ENCODE measurements at places on chromosomes 11 and 22.

- DNase-seq = no peak
Measured at GRCh38 chr11:42521994-42522393, 789.8 kb upstream of the API5 start.

DNA sequence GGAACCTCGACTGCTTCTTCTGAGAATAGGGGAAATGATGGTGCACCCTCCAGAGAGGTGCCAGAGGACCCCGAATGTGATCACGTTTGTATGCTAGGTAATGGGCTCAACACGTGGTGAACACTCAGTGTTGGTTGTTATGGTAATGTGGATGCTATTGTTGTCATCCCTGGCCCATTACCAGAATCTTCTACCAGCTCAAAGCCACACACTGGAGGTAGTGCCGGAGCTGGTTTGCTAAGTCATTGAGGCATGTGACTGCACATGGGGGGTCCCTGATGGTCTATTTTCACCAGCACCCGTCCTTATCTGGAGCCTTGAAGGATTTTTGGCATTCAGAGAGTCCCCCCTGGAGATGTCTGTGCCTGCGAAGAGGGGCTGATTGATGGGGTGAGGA lies 119.1 kb upstream of the CD82 start:
- DNase-seq = no peak

DNA sequence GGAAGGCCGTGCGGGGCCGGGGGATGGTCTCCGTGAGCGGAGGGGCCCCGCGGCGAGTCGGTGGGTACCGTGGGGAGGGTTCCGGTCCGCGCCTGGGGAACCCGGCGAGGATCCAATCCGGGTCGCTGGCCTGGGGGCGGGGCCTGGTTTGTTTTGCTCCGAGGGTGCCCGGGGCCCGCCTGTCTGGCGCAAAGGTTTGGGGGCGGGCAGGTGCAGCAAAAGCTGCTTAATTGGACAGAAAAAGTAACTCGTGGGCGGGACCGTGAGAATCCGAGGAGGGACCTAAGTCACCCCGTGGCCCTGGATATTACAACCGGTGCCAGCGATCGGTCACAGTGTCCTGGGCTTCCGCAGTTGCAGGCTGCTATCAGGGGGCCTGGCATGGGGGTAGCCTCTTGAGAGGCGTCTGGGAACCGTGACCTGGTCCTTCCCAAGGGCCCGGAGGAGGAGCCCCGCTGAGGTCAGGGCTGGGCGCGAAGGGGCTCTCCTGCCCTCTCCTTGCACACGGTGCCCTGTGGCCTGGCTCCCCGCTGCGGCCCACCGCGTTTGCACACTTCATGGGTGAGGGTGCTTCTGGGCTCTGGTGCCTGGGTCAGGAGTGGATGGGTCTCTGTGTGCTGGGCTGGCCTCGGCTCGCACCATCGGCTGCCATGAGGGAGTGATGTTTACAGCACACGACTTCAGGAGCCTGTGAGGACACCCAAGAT lies 1.4 kb downstream of the PNPLA2 start:
- DNase-seq = no peak

DNA sequence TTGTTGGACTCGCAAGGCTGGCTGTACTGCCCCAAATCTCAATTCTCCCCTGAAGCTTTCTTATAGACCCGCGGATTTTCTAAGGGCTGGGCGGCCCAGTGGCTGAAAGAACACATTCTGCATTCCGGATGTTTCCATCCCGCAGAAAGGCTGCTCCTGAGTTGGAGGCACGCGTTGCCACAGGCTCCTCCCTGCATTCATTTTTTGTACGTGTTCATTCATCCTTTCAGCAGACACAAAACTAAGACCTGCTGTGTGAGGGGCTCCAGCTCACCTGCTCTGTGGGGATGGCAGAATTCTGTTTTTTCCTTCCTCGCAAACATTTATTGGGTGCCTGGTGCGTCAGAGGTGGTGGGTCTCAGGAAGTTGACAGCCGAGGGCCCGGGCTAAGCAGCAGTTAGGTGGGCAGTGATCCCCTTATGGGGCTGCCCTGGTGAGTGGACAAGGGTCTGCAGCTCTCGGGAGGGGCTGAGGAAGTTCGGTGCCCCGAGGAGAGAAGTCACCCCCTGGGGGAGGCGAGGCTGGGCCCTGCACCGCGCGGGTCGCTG lies 23.7 kb downstream of the SHANK3 start:
- no peak for DNase-seq

- DNase-seq = no peak
Measured at GRCh38 chr11:56885177-56885576, 103.5 kb upstream of the OR5AK2 start.

GRCh38 chr22:36442506-36443197 lies 38.8 kb downstream of the TXN2 start:
- DNase-seq = no peak

DNA sequence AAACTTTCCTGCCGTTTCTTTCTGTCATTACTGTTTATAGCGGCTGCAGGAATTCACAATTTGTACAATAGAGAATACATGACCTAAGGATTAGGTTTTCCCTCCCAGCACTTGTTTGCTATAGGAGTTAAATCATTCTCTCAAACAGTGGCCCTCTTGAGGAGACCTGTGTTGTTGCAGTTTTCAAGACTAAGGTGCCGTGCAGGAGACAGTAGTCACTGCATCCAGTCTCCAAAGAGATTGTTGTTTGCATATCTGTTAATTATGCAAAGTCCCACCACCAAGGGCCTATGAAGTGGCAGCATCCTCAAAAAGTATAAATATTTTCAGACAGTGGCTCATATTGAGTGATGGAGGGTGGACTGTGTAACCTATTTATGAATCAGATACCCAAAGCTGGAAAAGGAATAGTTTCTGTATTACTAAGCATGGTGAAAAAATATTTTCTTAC lies 2.3 kb downstream of the PRSS23 start:
- no peak for DNase-seq

DNA sequence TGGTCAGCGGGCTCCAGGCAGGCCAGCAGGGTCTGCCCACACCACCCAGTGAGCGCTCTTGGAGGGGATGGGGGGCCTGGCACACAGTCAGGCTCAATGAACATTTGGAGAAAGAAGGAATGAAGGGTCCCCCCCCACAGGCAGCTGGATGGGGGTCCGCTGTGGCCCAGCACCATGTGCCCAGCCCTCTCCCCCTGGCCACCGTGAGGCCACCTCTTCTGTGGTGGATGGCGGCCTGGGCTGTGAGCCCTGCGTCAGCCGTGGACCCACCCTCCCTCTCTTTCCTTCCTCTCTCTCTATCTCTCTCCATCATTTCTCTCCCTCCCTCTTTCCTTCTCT lies 35.1 kb upstream of the MUC5AC start:
- DNase-seq = no peak

- no peak for DNase-seq
Measured at GRCh38 chr11:65506772-65507505, 8.1 kb downstream of the MALAT1 start.

DNA sequence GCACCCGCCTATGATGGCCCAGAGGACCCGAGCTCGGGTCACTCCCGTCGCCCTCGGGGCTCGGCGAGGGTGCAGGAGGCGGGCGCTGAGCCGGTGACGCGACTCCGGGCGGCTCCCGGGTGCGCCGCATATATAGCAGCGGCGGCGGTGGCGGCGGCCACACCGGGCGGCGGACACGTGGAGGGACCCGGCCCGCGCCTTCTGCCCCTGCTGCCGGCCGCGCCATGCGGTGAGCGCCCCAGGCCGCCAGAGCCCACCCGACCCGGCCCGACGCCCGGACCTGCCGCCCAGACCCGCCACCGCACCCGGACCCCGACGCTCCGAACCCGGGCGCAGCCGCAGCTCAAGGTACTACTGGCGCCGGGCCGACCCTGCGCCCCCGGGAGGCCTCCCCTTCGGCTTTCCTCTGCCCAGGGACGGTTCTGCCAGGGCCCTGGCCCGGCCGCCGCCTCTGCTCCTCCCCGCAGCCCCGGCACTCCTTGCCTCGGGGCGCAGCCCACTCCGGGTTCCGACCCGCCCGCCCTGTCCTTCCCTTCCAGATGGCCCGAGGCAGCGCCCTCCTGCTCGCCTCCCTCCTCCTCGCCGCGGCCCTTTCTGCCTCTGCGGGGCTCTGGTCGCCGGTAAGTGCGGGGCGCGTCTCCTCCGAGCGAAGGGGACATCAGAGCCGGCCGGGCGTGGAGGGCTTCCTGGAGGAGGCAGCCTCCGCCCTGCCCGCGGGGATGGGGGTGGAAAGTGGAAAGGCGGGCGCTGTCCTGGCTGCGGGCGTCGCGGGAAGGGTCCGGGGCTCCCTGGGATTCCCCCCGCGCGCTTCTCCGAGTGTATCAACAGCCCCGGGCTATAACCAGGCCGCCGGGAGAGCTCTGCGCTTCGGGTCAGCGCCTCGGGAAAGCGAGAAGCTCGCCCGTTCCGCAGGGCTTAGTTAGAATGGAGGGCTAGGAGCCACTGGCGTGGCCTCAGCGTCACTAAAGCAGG lies at the start of gene GAL:
Gene GAL, plus strand, starts transcription at position 160 of the 972 bp plus-strand sequence. Its CDS starts 380 bp downstream, at position 540.
- DNase-seq = no peak

DNA sequence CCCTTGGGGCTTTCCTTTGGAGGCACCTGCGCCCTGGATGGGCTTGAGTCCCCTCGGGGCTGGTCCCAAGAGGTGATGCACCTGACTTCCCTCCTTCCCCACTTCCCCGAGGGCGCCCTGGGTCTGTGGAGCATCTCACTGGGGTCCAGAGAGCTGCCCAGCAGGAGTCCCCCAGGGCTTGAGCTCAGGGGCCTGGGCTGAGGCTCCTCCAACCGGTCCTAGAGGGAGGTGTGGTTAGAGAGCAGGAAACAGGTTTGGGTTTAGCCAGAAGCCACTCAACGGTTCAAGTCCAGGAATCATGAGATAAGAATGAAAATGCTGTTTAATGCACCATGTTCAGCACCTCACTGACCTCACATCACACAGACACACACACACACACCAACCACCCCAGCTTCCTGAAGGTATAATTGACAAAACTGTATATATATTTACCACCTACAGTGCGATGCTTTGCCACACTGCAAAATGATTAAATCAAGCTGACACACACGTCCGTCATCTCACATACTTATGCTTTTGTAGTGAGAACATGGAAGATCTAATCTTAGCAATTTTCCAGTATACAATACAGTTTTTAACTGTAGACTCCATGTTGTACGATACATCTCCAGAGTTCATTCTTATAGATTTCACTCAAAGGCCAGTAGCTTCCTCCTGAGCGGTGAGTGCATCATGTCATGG lies 628 bp upstream of the IGLL1 start:
- no peak for DNase-seq

- DNase-seq = no peak
Measured at GRCh38 chr11:1932105-1932480, 12.6 kb downstream of the TNNT3 start.

GRCh38 chr22:36316419-36316818 lies 63.5 kb downstream of the APOL1 start:
- no peak for DNase-seq

DNA sequence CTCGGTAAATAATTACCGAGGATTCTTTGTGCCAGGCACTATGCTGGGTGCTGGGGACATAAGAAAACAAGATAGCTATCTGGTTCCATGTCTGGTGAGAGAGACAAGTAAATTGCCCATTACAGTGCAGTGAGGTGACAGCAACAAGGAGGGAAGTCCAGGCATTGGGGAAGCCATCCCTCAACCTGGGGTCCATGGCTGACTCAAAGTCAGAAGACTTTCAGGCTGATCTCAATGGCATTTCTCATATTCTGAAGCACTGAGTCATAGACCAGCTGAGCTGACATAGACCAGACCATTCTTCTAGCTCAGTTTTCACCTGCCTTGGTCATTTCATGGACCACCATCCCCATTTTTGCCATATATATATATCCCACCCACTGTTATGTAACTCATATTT lies 158.8 kb downstream of the TTC17 start:
- DNase-seq = no peak

DNA sequence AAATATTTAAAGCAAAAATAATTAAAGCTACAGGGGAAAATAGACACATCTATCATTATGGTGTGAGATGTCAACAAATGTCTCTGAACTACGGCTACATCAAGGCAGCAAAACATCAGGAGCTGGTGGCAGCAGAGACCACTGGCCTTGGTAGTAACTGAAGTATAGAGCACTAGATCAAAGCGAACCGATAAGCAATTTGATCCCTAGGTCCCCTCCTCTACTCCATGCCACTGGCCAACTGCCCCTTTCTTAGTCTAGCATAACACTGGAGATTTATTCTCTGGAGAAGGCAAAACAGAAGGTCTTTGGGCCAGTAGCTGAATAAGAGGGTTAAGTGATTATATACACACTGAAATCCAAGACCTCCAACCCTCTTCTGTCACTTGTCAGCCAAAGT lies 13.6 kb upstream of the RAB3IL1 start:
- DNase-seq = no peak

DNA sequence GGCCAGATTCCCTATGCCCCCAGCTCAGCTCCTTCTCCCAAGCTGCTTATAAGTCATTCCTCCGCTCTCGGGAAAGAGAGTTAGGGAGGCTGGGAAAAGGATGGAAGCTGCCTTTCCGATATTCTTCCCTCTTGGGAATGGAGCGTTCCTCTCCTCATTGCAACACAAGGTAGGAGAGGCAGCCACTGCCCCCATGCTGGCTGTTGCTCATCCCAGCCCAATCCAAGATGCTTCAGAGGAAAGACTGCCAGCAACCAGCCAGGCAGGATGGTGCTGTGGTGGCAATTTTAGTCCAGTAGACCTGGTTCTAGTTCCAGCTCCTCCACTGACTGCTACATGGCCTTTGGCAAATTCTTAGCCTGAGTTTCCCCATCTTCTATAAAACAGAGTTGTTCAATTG lies 13.7 kb upstream of the C11orf96 start:
- no peak for DNase-seq

DNA sequence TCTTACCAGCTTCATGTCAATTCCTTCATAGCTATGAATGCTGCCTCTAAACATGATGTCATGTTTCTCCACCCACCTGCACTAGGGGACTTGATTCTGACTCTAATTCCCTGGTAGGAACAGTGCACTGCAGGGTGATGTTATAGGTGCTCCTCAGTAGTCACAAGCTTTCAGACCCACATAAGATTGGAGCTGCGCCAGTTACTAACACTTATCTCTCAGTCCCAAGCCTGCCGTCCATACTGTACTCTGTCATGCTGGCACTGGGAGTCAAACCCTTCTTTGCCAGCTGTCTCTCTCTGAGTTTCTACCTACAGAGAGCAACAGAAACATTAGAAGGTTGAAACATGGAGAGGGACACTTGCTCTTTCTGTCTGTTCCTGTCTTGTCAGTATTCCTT lies 5.5 kb downstream of the OR56A1 start:
- DNase-seq = no peak

DNA sequence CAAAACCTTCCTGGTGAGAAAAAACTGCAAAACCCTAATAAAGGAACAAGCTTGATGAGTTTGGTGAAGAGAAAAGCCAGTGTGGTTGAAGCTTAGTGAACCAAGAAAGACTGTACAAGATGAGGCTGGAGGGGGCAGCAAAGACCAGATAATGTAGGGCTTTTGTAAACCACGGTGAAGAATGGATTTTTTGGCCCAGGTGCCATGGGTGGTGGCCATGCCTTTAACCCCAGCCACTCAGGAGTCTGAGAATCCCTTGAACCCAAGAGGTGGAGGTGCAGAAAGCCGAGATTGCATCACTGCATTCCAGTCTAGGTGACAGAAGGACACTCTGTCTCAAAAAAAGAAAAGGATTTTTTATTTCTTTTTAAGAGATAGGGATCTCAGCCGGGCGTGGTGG lies 5.0 kb upstream of the ZDHHC5 start:
- no peak for DNase-seq

GRCh38 chr11:134124660-134125451 lies 56.0 kb downstream of the JAM3 start:
- DNase-seq = no peak
